ENCODE measurements at places on chromosomes 4 and X.

GRCh38 chrX:20681683-20682082, 415.0 kb upstream of the RPS6KA3 start:
- no peaks in the 10 kb centered on the region for H3K27me3 ChIP-seq
- no peak overlapping the region for H3K27ac ChIP-seq
- no peak overlapping the region for H3K4me3 ChIP-seq
- no peak for DNase-seq
- H3K36me3 ChIP-seq = no peaks in the 10 kb centered on the region

GRCh38 chrX:153621949-153622598, 23.1 kb upstream of the CCNQ start:
- peaks cover 34% of the 10 kb centered on the region for H3K4me1 ChIP-seq
- no peaks in the 10 kb centered on the region for H3K27me3 ChIP-seq
- H3K27ac ChIP-seq = peak overlapping the region; percentile 69

GRCh38 chrX:74133156-74133796, 170.7 kb upstream of the ZCCHC13 start:
- no peaks in the 10 kb centered on the region for H3K36me3 ChIP-seq
- H3K4me3 ChIP-seq = no peak overlapping the region
- H3K4me1 ChIP-seq = no peaks in the 10 kb centered on the region

DNA sequence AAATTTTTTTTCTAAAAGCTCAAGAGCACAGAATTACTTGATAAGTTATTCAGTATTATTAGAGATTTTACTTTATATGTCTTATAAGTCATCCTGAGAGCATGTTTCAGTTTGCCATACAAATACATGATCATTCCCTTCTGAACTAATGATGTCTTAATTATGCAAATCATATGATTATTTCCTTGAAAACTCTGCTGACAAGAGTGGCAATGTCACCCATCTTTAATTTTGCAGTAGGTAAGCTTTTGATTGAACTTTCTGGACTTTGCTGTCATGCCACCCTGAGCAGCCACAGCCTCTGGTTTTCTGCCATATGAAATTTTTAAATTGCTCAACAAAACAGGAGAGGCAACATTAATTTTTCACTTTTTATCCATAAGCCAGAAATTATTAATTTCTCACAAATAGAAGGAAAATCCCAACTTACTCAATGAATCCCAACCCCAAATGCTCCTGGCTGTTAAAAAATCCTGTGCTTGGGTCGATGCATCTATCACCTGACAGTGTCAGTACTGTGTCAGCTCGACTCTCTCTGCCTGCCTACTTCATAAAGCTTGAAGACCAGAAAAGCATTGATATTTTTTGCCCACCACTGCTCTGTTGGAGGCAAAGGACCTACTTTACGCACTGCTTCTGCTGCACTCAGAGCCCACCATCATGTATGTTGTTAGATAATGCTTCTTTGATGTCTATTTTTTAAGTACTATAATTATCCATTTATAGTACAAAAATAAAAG, 11.6 kb upstream of the HADH start:
- DNase-seq = no peak
- no peaks in the 10 kb centered on the region for H3K36me3 ChIP-seq
- H3K4me1 ChIP-seq = peaks cover 7% of the 10 kb centered on the region
- no peak overlapping the region for H3K4me3 ChIP-seq

DNA sequence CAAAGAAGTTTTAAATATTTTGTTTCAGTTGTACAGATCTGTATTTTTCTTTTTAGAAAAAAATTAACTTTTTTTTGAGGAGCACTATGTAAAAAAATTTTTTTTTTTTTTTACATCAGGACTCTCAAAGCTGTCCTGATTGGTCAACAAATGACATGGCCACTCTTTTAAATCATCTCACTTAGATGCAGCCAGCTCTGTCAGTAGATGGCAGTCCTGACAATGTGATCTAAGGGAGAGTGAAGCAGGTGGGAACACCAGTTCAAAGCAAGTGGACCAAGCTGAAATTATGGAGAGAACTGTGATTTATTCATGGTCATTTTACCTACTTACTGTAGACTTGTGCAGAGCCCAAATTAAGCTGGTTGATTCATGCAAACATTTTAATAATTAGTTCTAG, 174.7 kb upstream of the GPRIN3 start:
- peak; percentile 33 for DNase-seq
- no peaks in the 10 kb centered on the region for H3K27me3 ChIP-seq
- no peaks in the 10 kb centered on the region for H3K36me3 ChIP-seq
- no peak overlapping the region for H3K27ac ChIP-seq

DNA sequence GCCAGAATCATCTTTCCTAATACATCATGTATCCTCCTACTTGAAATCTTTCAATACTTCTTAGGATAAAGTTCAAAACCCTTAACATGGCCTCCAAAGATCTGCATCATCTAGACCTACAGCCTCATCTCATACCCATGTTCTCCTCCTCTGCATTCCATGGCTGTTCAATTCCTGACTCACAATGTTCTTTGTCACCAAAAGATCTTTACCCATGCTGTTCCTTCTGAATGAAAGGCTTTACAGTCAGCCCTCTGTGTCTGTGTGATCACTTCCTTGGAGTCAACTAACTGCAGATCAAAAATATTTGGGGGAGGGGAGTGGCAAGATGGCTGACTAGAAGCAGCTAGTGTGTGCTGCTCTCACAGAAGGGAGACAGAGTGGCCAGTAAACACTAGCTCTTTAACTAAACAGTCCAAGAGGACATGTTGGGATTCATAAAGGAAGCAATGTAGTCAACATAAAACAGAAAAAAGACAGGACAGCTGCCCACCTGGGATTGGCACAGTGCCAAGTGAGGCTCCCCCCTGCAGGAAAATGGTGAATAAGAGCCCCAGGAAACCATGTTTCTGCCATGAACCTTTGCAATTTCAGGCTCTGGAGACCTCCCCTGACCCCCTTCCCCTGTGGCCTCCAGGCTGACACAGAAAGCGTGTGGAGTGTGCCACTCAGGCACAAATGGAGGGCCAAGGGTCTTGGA, 31.9 kb downstream of the CBR4 start:
- no peak for DNase-seq
- H3K4me3 ChIP-seq = no peak overlapping the region
- no peak overlapping the region for H3K27ac ChIP-seq
- no peaks in the 10 kb centered on the region for H3K4me1 ChIP-seq

DNA sequence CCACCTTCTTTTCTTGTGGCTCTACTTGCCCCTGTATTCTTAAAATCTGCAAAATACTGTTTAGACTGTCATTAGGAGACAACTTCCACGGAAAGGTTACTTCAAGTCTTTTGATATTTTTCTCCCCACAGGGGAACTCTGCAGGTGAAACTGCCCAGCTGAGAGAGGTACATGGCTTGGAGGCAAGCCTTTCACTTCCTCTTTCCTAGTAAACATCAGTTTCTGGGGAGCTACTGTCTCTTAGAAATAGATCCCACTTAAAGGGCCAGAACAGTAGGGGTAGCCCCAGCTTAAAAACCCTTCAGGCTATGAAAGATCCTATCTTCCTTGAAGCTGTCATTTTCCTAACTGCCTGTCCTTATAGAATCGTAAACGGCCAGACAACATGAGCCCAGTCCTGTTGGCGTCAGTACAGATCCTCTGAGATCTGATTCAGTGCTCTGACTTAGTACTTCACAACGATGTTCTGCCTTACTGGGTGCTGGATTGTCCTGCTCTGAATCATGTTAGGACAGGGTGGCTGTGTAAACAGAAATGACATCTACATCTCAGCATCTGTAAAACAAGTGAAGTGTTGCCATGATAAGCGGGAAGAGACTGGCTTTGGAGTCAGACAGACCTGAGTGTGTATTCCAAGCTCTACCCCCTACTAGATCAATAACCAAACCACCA, 102.1 kb downstream of the ITIH6 start:
- no peaks in the 10 kb centered on the region for H3K27me3 ChIP-seq
- no peak for DNase-seq
- no peaks in the 10 kb centered on the region for H3K4me1 ChIP-seq
- H3K27ac ChIP-seq = no peak overlapping the region

DNA sequence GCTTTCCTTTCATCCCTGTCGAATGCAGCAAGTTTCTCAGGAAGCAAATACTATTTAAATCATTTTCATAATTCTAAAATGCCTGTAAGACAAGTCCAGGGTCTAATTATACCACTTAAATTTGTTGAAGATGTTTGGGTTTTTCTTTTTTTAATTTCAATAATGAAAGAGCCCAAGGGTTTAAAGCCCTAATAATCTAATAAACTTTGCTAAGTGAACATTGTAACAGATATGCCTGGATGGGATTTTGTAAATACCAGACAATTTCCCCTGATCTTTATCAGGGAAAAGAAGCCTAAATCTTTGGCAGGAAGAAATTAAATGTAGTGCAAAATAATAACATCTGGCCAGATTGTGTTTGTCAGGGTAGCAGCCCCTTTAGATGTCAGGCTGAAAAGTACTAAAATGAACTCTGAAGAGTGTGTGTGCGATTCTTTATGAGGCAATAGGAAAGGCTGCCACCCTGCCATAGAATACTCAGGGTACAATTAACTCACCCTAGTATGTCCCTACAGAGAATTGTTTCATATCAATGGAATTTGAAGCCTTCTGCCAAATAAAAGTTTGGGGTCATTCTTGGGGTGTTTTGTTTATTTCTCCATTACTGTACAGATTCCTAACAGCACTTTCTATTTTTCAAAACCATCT, 45.6 kb downstream of the GPC3 start:
- no peaks in the 10 kb centered on the region for H3K36me3 ChIP-seq
- no peaks in the 10 kb centered on the region for H3K27me3 ChIP-seq

- no peaks in the 10 kb centered on the region for H3K27me3 ChIP-seq
- DNase-seq = no peak
- H3K36me3 ChIP-seq = no peaks in the 10 kb centered on the region
- H3K27ac ChIP-seq = no peak overlapping the region
- H3K4me1 ChIP-seq = no peaks in the 10 kb centered on the region
These were observed 45.0 kb downstream of the PIR start for GRCh38 chrX:15448010-15448639.

DNA sequence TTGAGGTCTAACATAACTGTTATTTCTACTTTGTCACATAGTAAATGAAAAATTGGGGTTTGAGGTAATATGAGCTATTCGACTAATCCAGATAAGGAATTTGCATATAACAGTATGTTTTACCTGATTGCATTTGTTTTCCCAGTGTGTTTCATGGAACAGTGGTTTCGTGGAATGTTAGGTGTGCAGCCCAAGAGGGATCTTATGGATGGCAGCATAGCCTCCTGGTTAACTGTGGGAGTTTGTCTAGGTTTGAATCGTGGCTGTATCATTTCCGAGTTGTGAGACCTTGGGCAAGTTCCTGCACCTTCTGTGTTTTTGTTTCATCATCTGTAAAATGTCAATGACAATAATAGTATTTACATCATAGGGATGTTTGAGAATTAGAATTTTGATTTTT, 7.9 kb downstream of the BMPR1B start:
- no peaks in the 10 kb centered on the region for H3K36me3 ChIP-seq
- no peak for DNase-seq
- no peak overlapping the region for H3K27ac ChIP-seq

- no peak overlapping the region for H3K27ac ChIP-seq
- no peak overlapping the region for H3K4me3 ChIP-seq
- no peaks in the 10 kb centered on the region for H3K4me1 ChIP-seq
- H3K36me3 ChIP-seq = no peaks in the 10 kb centered on the region
- no peaks in the 10 kb centered on the region for H3K27me3 ChIP-seq
- DNase-seq = no peak
These were observed 3.0 kb upstream of the NXT2 start for GRCh38 chrX:109533631-109534030.

DNA sequence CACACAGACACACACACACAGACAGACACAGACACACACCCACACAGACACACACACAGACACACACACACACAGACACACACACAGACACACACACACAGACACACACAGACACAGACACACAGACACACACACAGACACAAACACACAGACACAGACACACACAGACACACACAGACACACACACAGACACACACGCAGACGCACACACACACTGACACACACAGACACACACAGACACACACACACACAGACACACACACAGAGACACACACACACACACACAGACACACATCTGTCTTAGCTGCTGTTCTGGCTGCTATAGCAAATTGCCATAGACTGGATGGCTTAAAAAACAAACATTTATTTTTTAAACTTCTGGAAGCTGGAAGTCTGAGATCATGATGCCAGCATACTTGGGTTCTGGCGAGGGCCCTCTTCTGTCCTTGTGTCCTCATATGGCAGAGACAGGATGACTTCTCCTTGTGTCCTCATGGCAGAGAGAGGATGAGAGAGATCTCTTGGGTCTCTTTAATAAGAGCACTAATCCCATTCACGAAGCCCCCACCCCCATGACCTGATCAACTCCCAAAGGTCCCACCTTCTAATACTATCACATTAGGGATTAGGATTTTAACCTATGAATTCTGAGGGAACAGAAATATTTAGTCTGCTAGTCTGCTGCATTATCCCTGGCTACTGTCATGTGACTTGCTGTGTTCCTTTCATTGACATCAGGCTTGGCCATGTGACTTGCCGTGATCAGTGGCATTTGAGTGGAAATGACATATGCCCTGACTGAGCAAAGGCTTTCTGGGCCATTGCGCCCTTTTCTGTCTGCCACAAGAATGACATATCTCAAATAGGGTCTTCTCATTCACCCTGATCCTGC, 32.7 kb upstream of the RASGEF1B start:
- no peaks in the 10 kb centered on the region for H3K27me3 ChIP-seq
- no peak overlapping the region for H3K27ac ChIP-seq
- H3K36me3 ChIP-seq = no peaks in the 10 kb centered on the region
- DNase-seq = peak; percentile 9
- H3K4me1 ChIP-seq = no peaks in the 10 kb centered on the region
- H3K4me3 ChIP-seq = no peak overlapping the region

- DNase-seq = peak; percentile 82
- H3K36me3 ChIP-seq = peaks cover 2% of the 10 kb centered on the region
- no peaks in the 10 kb centered on the region for H3K27me3 ChIP-seq
- H3K4me3 ChIP-seq = peak overlapping the region; percentile 56
- peaks cover 4% of the 10 kb centered on the region for H3K4me1 ChIP-seq
These were observed 133.1 kb downstream of the AKAP4 start for GRCh38 chrX:50067435-50068284.

DNA sequence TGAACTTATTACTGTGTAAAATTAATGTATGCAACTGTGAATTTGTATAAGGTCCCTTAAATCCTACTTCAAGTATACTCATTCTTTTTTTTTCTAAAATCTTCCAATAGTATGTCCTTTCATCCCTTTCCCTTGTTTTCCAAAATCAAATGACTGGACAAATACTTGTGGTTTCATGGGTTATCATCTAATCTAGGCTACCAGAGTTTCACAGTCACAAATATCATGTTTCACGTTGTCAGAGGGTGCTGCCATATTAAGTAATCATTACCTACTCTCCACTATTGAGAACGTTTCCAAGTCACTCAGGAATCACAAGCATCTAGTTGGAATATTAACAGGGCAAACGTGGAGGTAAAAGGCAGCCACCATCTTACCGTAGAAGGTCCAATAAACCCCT, 1235.0 kb upstream of the TENM3 start:
- H3K27ac ChIP-seq = no peak overlapping the region
- H3K4me3 ChIP-seq = no peak overlapping the region
- no peaks in the 10 kb centered on the region for H3K4me1 ChIP-seq
- no peak for DNase-seq

DNA sequence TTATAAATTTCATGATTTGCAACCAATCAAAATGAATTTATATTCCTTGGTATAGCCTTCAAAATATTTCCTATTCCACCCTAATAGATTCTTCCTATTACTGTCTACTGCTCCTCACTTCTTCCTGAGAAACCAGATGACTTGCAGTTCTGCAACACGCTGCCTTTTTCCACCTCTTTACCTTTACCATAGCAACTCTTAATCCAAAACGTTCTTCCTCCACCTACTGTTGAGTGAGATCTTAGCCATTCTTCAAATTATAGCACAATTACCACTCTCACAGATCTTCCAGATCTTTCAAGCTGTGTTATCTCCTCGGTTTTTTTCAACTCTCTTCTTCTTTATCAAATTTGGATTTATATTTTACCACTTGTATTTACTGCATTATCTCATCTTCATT, 289.8 kb downstream of the ADGRL3 start:
- no peaks in the 10 kb centered on the region for H3K27me3 ChIP-seq
- no peaks in the 10 kb centered on the region for H3K4me1 ChIP-seq
- peak; percentile 6 for DNase-seq
- no peak overlapping the region for H3K4me3 ChIP-seq
- no peak overlapping the region for H3K27ac ChIP-seq

Measured in large intestine (tissue), 12 donors.